Mammary epithelial cell (primary cell): ENCODE measurements at places on chromosomes 13 and 19.

DNA sequence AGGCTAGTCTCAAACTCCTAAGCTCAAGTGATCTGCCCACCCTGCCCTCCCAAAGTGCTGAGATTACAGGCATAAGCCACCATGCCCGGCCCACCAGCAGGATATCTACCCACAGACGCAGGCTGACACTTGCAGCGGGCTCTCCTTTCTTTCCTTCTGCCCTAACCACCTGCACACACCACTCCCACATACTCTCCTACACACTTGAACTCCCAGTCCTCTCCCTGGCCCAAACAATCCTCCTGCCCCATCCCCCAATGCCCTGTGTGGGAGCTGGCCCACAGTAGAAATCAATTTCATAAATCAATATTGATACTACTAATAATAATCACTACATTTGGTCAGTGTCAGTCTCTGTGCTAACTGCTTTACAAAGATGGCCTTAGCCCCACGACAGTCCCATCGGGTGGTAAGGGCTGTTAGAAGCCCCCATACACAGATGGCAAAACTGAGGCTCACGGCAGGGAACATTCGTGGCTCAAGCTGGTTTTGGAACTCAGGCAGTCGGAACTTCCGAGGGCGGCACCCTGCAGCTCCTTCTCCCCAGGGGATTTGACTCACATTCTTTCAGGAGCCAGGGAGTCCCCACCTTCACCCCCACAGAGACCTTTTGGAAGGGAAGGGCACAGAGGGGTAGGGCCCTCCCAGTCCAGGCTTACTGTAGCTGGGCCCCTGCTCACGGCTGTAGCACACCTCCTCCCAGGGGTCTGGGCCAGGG is 3.4 kb upstream of the DPF1 start:
- no peak for DNase-seq

- peak; percentile 49 for DNase-seq
Measured at GRCh38 chr13:109787135-109787954, 962 bp upstream of the IRS2 start.

DNA sequence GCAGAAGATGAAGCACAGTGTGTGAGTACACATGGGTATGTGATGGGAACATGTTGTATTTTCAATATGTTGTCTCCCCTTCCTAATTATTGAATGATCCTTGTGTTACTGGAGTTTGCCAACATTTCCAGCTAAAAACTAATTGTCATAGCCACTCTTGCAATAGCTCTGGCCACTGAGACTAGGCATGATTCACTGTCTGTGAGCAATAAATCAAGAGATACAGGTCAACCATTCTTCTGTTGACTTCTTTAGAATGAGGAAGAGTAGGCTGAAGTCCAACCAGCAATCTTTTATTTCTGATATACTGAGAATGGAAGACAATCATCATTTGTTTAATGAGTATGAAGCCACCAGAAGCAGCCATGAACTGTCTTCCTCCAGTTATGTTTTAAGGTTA is 413.9 kb downstream of the SLITRK5 start:
- DNase-seq, result no peak

DNA sequence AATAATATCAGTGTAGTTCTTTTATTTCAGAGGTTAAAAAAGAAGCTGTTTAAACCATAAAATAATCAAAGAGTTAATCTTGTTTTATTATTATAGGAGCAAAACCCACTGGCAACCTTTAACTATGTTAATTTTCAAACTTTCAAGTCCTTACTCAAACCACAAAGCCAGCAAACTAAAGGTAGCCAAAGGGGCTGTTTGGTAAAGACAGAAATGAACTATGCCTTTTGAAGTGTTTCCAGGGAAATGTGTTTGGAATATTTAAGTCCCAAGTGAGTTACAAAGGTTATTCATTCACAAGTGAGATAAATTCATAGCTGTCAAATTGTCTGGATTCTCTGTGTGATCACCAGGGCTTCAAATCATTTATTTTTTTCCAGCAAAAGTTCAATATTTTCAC is 264.7 kb downstream of the MZT1 start:
- no peak for DNase-seq

- no peak for DNase-seq
Measured at GRCh38 chr13:31051999-31052398, 109.7 kb downstream of the HSPH1 start.

- no peak for DNase-seq
Measured at GRCh38 chr19:2354670-2355069, 5.4 kb upstream of the TMPRSS9 start.

- DNase-seq, result peak; percentile 46
Measured at GRCh38 chr19:43739439-43740235, 15.1 kb downstream of the SMG9 start.

DNA sequence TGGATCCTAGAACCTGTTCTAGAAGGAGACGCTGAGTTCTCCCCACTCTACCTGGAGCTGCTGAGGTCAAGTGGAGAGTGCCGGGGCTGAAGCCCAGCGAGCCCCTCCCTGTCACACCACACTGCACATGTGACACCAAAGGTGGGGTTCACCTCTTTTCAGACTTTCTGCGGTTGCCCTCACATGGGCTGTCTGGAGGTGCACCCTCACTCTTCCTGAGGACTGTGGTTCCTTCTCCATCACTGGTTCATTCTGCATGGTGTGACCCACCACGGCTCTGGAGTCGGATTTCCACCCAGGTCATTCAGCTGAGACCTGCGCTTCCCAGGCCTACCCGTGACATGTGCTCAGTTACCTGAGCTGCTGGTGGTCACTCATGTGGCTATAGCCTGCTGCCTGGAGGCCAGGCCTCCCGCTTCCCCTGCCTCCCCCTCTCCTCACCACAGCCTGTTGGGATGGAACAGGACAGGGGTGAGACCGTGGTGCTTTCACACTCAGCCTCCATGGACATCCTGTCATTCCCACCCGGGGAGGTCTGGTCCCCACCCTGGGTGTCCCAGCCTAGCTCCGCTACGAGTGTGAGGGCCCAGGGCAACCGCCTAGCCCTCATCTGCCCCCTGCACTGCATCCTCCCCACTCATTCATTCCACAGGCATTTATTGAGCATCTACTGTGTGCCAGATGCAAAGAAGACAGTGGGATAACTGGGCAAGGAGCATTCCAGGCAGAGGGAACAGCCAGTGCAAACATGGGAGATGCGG is 605 bp upstream of the A1BG start:
- no peak for DNase-seq

- DNase-seq, result no peak
Measured at GRCh38 chr13:102654756-102655155, 40.1 kb downstream of the METTL21C start.

DNA sequence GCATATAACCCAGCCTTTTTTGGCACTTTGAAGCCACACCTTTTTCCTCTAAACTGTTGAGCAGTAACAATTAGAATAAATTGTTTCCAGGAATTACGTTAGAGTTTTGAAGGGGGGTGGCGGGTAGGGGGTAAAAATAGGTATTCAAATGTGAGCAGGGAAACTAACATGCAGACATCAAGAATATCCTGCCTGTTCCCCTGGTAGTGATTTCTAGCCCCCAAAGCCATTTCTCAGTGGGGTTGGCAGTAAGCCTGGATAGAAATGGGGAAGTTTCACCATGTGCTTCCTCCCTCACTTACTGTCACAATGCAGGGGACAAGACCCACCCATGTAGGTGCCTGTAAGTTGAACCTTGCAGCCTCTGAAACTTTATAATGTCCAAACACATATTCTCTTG is 3.8 kb downstream of the DOCK9 start:
- no peak for DNase-seq

- peak; percentile 86 for DNase-seq
Measured at GRCh38 chr19:15432629-15433518, 14.1 kb upstream of the AKAP8L start.

GRCh38 chr19:51493776-51494175 is 7.8 kb downstream of the SIGLEC12 start:
- DNase-seq, result no peak

GRCh38 chr19:39602224-39602623 is at the start of gene LGALS13:
LGALS13 (plus strand) TSS chr19:39602524; CDS start chr19:39602569, 45 bp downstream.
- no peak for DNase-seq

GRCh38 chr19:51145916-51146493 is 3.9 kb downstream of the SIGLEC7 start:
- no peak for DNase-seq

- no peak for DNase-seq
Measured at GRCh38 chr19:2341982-2342381, 13.5 kb downstream of the SPPL2B start.

DNA sequence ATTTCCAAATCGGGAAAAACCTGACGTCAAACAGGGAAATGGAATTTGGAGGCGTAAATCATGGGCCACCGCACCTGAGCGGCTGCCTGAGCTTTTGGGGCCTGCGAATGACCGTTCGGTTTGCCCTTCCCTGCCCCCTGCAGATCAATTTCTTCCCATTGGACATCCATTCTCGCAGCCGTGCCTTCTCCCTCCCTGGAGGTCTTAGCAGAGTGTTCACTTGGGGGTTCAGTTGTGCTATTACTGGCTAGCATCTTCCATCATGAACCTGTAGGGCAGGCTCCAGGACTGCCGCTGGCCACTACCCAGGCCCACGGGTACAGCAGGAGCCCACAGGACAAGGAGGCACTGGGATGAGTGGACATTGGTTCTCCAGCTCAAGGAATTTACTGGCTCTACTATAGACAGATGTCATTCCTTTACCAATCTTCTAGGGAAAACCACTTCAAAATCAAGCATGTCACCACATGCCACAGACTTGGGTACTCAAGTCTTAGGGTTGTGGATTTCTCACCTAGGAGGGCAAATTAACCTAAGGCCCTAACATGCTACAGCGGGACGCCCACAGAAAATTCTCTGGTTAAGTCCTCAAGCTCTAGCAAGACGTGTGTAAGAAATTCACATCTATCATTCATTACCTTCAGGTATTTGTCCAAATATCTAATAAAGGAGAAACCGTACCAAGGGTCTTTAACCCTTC is 75.5 kb downstream of the COL4A1 start:
- DNase-seq, result peak; percentile 11

DNA sequence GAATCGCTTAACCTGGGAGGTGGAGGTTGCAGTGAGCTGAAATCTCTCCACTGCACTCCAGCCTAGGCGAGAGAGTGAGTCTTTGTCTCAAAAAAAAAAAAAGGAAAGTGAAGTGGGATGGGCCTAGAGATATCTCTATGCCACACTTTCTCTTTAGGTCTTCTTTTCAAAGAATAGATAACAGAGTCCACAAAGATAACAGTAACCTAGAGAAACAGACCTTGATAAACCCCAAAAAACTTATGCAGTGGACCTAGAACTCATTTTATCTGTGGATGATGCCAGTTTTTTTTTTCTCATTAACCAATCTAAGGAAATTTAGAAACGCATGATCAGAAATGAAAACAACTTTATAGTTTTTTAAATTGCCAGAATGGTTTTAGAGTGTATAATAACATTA is 227.4 kb downstream of the LHFPL6 start:
- no peak for DNase-seq

GRCh38 chr13:110726726-110727125 is 13.2 kb downstream of the ING1 start:
- no peak for DNase-seq

DNA sequence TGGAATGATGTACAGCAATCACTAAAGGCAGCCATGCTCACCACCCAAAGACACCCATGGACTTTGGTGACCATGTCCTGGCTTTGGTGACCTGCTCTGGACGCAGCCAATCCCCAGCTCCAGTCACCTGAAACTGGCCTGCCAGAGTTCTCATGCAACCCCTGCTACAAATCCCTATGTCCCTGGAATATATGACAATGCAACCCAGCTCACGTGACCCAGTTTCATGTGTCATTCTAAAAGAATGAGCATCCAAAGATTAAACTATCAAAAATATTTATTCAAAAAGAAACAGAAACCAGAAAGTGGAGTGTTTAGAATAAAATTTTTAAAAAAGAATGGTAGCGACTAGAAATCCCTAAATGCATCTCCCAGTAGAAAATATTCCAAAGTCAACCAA is 203.3 kb upstream of the IRS2 start:
- DNase-seq, result no peak

- peak; percentile 12 for DNase-seq
Measured at GRCh38 chr19:9139609-9140158, 513 bp upstream of the ZNF317 start.

DNA sequence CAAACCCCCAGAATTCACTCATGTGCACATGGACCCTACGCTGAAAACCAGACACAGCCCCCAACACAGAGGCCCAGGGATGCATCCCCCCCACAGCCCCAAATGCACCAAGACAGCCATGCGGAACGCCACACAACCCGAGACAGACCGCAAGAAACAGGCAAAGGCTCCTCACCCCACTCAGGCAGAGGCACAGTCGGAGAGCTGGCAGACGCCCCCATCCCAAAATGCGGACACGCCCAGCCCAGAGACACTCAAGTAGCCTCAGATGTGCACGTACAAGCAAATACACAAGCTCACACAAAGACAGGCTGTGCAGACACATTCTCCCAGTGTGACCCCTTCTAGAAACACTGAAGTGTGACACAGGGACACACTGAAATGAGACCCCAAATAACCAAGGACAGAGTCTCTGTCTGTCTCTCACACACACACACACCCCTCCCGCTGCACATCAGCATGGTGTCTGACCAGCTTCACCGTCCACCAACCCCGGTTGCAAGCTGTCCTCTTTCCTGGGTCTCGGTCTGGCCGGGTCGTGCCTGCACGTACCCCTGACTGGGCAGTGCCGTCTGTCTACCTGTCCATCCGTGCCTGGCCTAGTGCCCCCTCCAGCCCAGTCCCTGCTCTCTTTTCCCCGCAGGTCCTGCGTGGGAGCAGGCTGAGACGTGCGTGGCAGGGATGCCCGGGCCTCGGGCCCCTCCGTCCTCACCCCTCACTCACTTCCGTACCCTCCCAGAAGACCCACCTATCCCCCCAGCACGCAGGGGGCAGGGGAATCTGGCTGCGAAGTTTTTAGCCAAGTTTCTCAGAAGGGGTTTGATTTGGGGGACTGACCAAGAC is 16.1 kb downstream of the ERFL start:
- no peak for DNase-seq

DNA sequence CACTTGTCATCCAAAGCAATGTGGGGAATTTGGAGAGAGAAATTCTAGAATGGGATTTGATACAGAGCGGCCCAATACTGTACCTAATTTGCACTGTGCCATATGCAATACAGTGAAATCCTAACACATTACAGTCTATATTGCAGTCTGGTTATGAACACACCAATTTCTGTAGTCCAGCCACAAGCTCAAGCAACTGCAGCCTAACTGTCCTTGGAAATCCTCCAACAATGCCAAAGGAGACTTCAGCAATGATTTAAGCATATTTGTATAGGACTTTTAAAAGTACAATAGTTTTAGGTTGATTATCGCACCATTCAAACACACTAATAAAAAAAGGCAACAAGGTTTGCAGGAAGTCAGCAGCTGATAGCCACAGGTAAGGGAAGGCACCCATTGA is 17.3 kb downstream of the DIAPH3 start:
- no peak for DNase-seq

GRCh38 chr13:101092985-101093384 is 323.3 kb downstream of the NALCN start:
- no peak for DNase-seq

GRCh38 chr13:73428706-73429105 is 369.9 kb downstream of the KLF5 start:
- DNase-seq, result peak; percentile 59

- peak; percentile 58 for DNase-seq
Measured at GRCh38 chr19:41352609-41353465, 885 bp downstream of the TGFB1 start.
